ENCODE measurements at places on chromosomes 5 and 9.

DNA sequence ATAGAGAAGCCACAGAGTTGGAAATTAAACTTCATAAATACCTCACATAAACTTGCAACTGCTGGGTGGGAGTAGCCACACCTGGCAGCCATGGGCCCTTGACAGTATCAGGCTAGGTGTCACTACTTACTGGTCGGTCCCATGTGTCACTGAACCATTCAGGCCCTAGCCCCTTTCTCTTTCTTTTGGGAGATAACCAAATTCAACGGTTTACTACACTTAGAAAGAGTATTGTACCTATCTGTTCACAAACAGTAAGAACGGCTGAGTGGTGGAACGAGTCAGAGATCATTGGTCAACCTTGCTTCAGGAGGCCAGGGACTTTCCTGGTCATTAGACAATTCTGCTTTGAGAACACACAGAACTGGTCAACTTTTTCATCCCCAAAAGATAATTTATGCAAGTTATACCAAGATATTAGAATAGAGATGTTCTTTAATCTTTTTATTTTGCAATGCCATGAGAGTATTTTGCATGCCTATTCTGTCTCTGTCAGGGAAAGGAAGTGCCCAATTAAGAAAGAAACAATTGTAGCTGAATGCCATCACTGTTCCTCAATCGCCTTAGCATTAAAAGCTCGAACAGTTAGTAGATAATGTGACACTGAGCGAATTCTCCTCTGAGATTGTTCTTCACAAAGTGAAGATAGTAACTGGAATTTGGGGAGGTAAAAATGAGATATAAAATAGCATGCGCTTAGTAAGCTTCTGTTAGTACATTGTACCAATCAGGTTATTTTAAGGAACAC, 50.9 kb downstream of the GOLPH3 start:
- DNase-seq, result no peak

GRCh38 chr9:739362-739761, 102.1 kb upstream of the DMRT1 start:
- DNase-seq, result no peak

- DNase-seq, result peak; percentile 36
Measured at GRCh38 chr5:59768152-59769040, 125.1 kb downstream of the PDE4D start.

DNA sequence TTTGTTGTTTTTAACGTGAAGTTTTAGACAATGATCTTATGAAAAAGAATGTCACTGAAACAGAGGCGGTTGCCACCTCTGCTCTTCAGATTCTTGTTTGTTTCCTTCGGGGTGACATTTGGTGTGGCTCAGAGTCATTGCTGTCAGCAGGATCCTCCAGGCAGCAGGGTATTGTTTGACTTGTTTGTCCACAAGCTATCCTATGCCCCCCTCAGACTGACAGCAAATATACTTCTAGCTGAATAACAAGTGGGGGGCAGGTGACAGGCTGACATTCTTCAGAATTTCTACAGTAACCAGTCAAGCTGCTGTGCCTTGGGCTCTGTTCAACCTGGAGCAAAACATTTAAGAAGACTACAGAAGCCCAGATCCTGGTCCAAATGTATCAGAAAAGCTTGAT, 383.3 kb downstream of the YTHDC2 start:
- no peak for DNase-seq

- DNase-seq, result no peak
Measured at GRCh38 chr5:95949810-95950209, 11.8 kb downstream of the ELL2 start.

DNA sequence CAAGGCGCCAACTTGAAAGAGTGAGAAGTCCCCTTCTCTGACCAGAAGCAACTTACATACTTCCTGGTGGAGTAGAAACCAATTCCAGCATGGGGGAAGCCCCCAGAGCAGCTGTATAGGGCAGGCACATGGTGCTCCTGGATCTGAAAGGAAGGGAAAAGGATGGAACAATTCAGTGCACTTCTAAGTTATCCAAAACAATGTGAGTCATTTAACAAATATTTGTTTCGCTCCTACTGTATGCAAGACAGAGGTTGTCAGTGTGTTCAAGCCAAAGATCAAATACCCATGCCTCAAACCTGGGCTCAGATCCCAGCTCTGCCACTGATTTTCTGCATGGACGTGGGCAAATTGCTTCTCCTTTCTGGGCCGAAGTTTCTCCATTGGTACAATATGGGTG, 67.1 kb downstream of the LHX2 start:
- DNase-seq, result peak; percentile 64

DNA sequence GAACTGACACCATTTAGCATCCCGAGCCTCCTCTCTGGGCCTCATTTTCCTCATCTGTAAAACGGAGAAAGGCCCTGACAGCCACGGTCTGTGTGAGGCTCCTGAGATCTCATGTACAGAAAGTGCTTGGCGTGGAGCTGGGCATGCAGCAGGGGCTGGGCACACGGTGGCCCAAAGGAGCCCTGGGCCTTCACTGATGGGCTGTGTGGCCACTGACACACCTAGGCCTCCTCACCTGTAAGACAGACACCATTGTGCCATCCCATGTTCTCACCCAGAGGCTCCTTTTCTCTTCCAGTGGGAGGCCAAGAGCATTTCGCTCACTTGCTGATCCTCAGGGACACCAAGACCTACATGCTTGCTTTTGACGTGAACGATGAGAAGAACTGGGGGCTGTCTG, 1.6 kb downstream of the ORM1 start:
- DNase-seq, result no peak

DNA sequence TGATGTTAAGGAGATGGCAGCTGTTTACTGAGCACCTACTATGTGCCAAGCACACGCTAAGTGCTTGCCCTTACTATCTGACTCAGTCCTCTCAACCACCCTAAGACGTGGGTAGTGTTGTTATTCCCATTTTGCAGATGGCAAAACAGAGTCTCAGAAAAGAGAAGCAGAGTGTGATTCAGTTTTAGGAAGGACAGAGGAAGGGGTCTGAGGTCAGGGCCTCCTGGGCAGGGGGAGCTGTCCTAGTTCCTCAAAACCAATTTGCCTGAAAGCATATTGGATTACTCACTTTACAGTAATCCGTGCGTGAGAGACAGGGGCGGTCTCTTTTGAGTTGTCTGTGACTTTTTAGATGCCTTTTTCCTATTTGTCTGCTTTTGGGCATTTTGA, 23.2 kb downstream of the DNM1 start:
- DNase-seq, result no peak

GRCh38 chr5:115186794-115187193, 17.1 kb upstream of the TRIM36 start:
- peak; percentile 28 for DNase-seq

GRCh38 chr5:173618927-173619519, 2.6 kb upstream of the BOD1 start:
- DNase-seq, result peak; percentile 49

DNA sequence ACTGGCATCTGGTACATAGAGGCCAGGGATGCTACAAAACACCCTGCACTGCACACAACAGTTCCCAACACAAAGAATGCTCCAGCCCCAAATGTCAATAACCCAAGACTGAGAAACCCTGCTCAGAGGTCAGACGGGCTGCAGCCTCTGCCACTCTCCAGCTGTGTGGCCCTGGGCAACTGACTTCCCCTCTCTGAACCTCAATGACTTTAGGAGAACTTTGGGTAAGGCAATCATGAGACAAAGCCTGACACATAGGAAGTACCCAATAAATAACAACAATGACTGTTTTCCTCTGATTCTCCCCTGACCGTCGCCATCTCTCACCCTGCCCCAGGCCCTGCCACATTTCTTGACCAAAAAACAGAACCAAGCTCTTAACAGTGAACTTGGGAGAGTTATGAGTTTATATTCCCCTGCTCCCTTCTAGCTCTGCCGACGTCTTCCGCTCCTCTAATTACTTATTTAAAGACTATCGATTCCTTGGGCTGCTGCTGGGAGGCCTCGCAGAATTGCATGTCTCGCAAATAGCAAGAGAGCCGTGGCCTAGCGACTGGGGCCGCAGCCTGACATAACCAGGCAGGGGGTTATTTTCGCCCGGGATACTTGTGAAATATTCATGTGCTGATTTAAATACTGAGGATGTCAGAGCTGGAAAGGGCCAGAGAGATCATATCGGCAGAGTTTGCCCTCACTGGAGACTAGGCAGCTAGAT, 24.5 kb upstream of the CRB2 start:
- no peak for DNase-seq

GRCh38 chr5:73966451-73966850, 340.5 kb downstream of the ARHGEF28 start:
- DNase-seq, result no peak

DNA sequence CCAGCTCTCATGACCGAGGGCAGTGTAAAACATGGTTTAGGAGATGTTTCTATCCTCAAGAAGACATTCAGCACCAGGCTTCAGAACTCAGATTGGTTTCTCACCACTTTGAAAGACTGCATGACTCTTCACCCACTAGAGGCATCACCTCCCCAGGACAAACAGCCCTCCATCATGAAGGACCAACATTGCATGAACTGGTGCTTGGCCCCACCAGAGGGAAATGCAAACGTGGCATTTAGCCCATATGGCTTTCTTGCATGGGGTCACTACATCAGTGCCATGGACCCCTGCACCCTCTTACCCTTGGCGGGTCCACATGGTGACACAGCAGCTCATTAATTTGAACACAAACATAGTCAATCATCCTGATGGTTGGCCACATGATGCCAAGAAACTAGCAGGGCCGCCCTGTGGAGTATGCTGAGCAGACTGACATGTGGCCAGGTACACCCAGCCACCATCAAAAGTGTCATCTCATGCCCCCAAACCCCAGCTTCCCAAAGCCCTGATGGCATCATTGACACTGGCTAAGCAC, 129.5 kb upstream of the FSTL4 start:
- no peak for DNase-seq

DNA sequence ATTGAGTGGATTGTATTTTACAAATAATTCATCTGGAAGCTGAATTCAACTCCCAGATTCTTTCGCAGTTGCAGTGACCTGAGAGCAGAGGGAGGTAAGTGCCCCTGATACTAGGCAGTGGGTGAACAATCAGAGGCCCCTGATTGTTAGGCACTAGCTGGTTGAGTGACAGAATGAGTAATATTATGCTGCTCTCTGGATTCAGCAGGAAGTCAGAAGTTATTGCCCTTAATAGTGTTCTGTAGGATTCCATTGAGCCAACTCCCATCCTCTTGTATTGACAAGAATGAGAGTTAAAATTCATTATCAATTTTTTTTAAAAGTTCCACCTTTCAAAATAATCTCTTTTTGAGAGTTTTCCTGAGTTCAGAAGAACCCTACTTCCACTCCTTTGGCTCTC, 301.2 kb downstream of the DTWD2 start:
- DNase-seq, result no peak

DNA sequence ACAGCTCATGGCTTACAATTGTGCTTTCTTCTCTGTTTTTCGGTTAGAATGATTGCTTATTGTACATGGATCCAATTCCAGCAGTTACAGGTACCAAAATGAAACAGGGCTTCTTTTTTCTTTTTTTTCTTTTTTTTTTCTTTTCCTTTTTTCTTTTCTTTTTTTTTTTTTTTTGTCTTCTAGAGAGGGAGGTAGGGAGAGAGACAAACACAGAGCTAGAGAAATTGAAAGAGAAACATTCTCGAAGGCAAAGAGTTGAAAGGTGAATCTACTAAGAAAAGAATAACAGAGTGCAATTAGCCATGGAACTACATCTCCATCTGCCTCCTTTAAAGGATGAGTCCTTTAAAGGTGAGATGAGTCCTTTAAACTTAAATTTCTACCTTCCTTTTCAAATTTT, 1.0 kb upstream of the EDIL3 start:
- DNase-seq, result no peak

GRCh38 chr5:103466495-103466894, 96.1 kb downstream of the NUDT12 start:
- no peak for DNase-seq

DNA sequence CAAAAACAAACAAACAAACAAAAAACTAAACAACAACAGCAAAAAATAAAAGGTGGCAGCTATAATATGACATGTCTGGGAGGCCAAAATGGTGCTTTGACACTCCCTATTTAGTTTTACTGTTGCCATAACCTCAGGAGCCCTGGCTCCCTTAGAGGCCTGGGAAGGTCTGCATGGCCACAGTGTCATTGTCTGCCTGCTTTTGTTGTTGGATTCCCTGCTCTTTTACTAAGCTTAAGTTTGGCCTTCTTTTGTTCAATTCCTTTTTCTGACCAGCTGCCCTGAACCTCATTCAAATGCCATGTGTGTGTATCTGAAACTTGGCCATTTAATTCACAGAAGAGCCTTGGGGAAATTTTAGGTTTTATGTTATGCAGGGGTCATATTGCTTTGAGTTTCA, 458.2 kb downstream of the TMEM232 start:
- no peak for DNase-seq

GRCh38 chr5:37839407-37840052, at the start of gene GDNF:
TSS of gene GDNF (minus strand) at chr5:37840041. CDS start at chr5:37834796, 5,245 bp downstream.
- DNase-seq, result peak; percentile 47

DNA sequence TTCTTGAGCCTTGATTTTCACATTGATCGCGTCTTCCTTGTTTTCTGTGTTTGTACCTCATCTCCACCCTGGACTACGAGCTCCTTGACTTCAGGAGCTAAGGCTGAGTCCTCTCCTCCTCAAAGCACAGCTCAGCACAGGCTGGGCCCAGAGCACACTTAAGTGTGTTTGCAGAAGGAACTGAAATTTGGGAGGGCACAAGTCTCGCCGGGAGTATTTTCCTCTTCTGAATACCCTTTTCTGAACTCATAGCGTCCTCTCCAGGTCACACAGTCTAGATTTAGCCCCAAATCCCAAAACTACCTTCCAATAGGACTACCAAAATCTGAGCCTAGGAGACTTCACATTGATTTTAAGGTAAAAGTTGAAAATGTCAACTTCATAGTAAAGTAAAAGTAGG, 41.6 kb downstream of the TSTD2 start:
- DNase-seq, result no peak

GRCh38 chr9:121584421-121584820, 67.0 kb upstream of the DAB2IP start:
- DNase-seq, result no peak

Data from HFFc6 (cell line).